CD8-positive, alpha-beta memory T cell (primary cell): ENCODE measurements at places on chromosomes 1 and 21. TPM values are rescaled to one million over a fixed set of nuclear protein-coding genes. Genes with fewer than 3 reads are reported as not detected.

DNA sequence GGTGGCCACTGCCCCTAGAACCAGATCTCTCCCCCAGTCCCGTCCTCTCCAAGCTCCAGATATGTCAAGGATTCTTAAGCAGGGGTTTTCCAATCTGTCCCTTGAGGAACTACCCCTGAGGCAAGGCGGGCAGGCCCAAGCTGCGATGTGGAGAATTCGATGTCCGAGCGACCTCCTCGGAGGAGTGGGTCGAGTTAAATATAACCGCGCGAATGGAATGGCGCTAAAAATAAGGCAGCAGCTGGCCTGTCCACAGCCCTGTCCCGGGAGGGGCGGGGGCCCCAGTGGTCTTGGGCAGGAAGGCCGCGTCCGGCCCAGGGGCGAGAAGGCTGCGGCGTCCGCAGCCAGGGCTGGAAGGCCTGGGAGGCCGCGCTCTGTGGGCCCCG lies 5.8 kb upstream of the FOXD3 start:
- DNase-seq, result no peak

DNA sequence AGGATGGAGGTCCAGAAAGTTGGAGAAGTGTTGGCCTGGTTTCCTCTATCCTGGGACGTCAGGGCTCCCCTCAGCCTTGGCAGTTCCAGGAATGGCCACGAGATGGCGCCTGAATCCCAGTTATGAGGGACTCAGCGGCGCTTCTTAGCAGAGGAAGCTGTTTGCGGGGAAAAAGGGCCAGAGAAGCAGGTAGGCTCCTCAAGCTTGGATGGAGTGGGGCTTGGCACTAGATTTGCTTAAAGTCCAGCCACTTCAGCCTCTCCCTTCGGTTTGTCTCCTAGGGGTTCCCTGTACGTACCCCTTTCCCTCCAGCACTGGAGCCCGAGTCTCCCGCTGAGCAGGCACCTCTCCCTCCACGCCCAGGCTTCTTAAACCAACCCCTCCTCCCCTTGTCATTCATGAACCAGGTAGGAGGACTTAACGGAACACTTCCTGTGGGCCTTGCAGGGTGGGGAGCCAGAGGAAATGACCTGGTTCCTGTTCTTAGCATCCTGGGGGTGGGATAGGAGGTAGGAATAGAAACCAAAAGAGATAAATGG lies 32.0 kb upstream of the TENT5B start:
- peak; percentile 88 for DNase-seq

- no peak for DNase-seq
These were observed 30.4 kb upstream of the PDC start for GRCh38 chr1:186491336-186491735.

DNA sequence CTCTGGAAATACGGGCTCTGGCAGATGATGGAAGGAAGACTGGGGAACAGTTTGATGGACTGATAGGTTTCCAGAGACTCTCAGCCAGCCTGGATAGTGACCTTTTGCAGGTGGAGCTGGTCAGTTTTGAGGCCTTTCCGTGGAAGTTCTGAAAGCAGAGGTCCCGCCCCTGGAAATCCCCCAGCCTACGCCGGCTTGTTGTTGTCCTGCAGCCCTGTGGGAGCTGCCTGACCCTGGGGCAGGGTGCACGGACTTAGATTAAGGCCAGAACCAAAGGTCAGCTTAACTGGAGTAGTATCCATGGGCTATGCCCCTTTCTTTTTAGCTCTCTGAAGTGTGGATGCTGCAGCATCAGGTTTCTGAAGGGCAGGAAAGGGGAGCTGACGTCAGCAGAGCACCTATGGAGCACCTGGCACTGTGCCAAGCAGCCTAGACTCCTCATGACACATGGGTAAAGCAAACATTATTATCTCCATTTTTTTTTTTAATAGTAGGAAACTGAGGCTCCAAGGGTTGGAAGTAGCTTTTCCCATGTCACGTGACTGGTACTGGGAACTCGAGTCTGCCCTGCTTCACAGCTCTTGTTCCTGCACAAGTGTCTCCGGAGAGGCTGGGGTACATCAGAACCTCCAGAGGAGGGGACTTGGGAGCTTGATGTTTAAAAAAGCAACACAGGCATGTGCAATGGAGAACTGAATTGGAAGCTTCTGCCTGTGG lies 38.5 kb downstream of the IER5 start:
- no peak for DNase-seq

DNA sequence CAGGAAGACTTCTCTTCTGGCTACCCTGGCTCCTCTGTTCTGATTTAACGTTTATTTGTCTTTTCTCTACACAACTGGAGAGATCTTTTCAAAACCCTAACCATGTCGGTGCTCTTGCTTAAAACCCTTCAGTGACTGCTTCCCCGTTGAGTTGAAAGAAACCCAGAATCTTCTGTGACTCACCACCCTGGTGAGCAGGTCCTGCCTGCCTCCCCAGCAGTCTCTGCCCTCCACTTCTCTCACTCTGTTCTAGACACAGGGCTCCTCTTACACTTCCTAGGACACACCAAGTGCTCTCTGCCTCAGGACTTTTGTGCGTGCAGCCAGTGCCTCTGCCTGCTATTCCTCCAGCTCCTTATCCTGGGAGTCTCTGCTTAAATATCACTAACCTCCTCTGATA lies 131.4 kb downstream of the IER5 start:
- DNase-seq, result no peak

Gene PSRC1
- total RNA-seq, result 5.8 TPM

Gene MYBPHL
- not detected for total RNA-seq

Gene VAMP3
- 32.5 TPM for total RNA-seq

Gene LMX1A
- not detected for total RNA-seq

Gene EPHA8
- total RNA-seq, result not detected
